Thoracic aorta (tissue), 2 donors: ENCODE measurements at places on chromosomes 2 and 18.

DNA sequence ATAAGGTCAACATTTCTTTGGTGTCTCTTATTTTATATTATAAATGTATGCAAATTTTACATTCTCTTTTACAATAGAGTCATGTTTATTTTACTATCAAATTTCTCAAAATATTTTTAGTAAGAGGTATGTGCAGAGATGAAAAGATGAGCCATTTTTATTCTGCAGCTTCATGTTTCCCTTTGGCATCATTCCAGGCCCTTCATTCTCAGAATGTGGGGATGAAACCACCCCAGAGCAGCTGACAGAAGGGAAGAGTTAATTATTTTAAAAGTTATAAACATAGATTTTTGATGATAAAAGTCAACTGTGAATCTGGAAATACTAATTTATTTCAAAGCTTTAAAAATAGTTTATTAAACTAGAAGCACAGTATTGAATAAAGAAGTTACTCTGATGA is 12.8 kb upstream of the FSHR start:
- DNase-seq, result no peak

DNA sequence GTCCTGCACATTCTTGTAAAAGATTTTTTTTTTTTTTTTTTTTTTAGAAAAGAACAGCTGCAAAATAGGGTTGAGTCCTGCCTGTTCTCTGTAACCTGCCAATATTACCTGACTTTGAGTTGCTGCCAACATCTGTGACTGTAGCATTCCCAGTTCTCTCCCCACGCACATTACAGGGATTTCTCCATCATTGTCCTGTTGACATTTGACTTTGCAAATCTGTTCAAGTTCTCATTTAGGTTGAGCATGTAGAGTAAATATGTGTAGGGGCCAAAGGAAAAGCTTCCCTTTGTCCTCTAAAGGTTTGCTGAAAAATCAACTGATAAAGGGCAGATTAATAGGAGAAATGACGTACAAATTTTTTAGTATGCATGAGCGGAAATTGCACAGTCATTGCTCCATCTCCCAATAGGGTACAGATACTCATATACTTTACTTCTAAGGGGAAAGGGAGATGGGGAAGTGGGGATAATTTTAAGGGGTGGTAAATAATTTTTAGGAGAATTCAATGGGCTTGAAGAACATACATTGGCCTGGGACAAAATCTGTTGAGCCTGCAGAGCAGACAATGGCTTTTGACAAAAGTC is 385.5 kb downstream of the PIK3C3 start:
- no peak for DNase-seq

DNA sequence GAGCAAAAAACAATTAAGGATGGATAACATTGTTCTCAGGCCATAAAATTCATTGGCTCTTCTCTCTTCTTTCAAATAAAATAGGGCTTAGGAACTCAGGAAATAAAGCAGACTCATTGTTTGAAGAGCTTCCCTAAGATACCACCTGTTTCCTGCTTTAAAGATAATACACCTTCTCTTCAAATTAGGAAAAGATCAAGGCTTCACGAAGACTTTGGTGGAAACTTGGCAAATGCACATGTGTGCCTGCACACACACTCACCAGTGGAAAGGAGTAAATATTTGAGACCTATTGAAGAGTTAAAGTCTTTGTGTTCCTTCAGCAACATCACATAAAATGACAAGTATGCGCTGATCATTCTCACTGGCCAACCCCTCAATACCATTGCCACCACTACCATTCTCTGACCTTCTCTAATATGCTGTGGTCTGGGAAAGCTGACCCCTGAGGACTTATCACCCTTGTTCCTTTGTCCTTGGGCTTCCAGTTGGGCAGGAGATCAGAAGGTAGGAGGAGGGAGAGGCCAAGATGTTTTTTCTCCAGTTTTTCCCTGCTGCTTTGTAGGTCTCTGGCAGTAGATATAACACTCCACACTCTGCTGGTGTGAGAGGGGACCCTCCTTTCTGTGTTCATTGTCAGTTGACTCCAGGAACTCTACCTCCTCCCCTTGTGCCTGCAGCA is 53.5 kb upstream of the SPOPL start:
- no peak for DNase-seq

GRCh38 chr2:45729753-45730512 is 78.5 kb downstream of the PRKCE start:
- no peak for DNase-seq

DNA sequence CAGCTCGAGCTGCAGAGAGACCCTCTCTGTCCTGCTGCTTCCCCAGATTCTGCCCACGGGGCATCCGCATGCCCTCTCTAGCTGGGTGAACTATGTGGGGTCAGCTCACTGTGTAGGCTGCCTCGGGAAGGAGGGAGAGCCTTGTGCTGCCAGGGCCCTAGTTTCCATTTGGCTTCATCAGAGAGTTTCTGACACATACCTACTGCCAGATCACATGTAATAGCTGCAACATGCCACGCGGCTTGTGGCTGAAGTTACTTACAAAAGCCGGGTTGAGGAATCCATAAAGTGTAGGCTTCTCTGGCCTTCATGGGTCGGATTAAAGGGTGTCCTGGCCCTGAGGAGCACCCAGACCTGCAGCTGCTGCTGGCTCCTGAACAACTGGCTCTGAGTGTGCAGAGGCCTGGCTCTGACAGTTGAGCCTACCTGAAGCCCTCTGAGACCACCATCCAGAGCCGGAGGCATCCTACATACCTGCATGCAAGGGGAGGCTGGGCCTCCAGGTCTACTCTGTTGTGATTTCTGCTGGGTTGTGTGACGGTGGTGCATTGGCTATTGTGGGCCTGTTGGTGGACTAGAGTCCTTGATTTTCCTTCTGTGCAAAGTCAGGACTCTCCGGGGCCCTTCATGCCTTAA is 130.0 kb downstream of the SH3RF3 start:
- no peak for DNase-seq

DNA sequence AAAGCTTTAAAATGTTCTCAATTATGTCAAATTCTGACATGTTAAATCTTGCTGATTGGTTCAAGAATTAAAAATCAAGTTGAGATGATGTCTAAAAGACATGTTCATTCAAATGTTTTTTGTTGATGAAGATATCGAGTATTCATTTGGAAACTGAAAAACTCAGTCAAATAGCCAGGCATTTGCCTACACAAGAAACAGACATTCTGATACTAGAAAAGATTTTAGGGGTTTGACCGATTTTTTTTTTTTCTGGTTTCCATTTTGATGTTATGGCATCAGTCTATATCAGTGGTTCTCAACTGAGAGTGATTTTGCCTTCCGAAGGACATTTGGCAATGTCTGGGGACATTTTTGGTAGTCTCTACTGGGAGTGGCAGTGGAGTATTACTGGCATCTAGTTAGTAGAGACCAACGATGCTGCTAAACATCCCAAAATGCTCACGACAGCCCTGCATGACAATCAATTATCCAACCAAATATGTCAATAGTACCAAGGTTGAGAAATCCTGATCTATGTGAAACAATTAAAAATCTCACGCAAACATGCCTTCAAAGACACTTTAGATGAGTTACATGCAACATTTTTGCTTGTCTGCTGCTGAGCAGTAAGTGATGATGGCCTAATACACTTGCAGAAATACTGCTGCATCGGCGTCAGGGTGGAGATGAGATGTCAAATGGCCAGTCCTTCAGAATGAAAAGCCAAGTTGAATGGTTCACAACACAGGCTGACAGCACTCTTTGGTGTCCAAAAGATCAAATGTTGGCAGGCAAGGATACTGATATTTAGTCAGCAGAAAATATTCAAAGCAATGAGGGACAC is 12.5 kb downstream of the RASGRP3 start:
- no peak for DNase-seq

- no peak for DNase-seq
These were observed 77.2 kb upstream of the NDUFV2 start for GRCh38 chr18:9025091-9025838.

GRCh38 chr2:109481196-109481555 is 132.6 kb downstream of the SEPTIN10 start:
- no peak for DNase-seq

DNA sequence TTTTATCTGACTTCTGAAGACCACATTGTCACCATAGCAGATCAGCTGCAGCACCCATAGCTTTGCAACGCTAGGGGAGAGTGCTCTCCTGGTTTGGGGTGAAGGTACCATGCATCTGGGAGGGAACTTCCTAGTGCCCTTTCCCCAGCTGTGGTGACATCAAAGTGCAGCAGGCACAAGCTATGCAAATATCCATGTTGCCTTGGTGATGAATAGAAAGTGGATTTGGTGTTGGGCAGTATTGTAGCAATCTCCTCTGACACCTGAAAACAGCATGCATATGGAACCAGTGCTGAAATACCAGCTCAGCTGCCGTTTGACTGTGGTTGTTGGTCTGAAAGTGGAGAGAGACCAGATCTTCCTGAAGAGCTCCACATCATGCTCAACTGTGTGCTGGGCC is 37.1 kb downstream of the BCL2L11 start:
- DNase-seq, result no peak

DNA sequence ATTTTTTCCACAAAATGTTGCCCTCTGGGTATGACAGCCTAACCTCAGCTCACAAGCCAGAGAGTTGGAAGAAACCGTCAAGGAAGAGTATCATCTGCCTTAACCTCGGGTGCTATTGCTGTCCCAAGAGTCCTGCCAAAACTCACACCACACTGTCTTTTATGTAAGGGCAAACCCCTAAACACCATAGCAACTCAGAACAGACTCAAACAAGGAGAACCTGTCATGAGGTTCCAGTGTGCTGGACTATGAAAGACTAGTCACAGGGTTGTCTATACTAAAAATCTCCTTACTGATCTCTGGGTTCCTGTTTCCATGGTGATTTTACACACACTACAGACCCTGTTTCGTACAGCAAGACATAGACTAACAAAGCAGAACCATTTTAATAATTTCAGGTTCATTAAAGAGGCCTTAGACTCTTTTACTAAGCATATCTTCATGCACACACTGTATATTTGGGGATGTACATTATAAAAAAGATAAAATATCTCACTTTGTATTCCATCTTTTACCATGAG is 159.8 kb downstream of the PKP4 start:
- no peak for DNase-seq

DNA sequence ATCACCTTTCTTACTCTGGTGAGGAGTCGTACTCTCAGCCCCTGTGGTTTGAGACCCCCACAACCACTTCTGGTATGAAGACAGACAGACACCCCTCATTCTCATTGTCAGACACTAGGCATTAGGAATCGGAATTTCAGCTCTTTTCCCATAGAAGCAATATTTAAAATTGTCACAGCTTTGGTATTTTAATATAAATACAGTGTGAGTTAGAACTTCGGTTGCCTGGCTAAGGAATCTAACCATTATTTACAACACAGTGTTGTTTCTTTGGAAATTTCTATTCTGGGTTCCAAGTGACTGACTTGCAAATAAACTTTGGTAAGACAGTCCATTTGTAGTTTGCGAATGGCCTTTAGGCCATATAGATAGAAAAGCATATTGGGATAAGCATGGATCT is 318.1 kb downstream of the PARD3B start:
- no peak for DNase-seq

- DNase-seq, result no peak
These were observed 72.6 kb downstream of the CTAGE1 start for GRCh38 chr18:22344908-22345670.

DNA sequence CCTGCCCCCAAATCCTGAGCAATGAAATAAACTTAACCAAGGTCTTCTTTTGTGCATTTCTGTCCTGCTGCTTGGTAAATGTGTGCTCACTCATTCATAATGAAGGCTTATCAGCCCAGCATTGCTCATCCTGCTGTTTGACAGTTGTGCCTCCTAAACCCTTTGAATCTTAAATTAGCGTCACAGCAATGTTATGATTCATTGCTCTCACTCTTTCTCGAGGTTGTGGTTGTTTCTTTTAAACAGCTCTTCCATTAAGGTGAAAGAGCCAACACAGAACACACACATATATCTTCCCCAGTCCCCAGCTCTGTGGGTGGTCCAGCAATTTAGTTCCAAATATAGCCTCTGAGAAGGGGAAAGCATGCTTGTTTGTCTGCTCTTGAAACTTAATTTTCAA is 84.0 kb downstream of the EVA1A start:
- no peak for DNase-seq

DNA sequence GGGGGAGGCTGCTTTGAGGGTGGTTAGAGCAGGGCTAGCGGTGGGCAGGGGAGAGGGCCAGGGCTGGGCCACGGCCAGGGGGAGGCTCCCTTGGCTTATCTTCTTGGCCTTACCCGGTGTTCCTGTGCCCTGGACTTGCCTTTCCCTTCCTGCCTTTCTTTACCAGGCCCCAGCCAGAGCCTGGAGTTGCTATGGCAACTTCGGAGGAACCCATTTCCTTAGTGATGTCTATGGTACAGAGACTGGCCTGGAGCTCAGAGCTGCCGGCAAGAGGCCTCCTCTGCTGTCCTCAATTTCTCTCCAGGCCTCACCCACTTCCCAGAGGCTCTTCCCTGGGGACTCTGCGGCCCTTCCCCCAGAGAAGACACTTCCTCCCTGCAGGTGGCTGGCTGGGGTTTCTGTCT is 11.5 kb downstream of the SPEG start:
- DNase-seq, result peak; percentile 68

GRCh38 chr2:143237146-143237777 is 108.0 kb downstream of the ARHGAP15 start:
- no peak for DNase-seq

DNA sequence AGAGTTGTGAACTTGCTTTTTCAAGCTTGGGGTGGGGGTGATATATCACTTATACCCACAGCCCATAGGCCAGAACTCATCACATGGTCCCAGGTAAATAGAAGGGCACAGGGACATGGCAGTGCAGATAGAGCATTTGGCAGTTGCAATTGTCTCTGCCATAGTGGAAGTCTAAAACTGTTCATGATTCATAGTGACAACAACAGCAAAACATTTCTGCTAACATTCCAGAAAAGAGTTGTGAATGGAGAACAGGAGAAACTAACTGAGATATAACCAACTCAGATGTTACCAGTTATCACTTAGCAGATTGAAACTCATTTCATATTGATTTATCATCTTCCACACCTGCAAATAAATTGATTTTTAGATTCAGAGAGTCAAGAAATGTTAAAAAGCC is 278.6 kb upstream of the KYNU start:
- DNase-seq, result no peak

DNA sequence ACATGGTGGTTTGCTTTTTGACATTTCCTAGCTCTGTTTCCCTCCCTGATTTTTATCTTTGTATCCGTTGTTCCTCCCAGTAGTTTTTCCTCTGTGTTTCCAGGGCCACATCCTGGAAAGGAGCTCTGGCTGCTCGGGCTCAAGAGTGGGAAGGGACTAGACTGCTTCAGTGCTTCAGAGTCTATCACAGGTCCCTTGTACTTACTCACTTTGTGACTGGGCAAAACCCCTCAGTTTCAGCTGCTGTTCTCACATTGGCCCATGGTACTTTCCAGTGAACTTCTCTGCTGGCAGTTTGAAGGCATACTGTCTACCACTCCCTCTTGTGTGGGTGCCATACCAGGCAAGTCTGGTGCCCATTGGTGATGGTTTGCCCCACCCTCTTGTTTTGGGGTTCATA is 7.5 kb upstream of the STAMBP start:
- DNase-seq, result no peak

- DNase-seq, result no peak
These were observed 242.1 kb downstream of the TMX3 start for GRCh38 chr18:68472701-68473295.
